Stromal cell of bone marrow (primary cell): ENCODE measurements at places on chromosomes 2 and 18.
A peak's percentile ranks its signal among the peaks of the same experiment; 100 is the strongest.

GRCh38 chr2:54262015-54262765, 6.2 kb upstream of the TSPYL6 start:
- DNase-seq = no peak

GRCh38 chr18:29164020-29164706, 987.2 kb upstream of the CDH2 start:
- peak; percentile 94 for DNase-seq

DNA sequence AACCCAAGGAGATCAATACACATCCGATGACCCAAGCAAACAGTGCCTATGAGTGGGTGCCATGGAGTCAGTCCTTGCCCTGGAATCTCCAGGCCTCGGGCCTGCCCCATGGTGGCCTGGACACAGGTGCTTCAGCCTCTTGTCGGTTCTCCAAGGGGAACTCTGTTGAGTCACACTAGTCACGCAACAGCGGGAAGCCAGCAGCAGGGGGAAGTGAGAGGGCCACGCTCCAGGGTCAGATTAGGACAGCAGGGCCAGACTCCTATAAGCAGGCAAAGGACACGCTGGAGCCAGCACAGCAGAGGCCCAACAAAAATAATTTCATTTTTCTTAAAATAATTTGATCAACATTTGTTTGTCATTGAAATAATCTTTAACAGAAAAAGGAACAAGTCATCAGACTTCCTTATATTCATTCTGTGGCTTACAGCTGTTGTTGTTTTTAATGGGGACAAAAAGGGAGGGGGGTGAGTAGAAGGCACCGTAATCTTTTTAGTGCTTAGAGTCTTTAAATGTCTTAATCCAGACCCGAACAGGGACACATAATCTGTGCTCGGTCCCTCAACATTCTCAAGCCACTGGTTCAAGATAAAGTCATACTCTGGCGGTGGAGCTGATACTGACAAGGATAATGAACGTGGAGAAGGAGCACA, 16.4 kb upstream of the ARMC9 start:
- DNase-seq = no peak

GRCh38 chr2:95306336-95306895, 9.3 kb downstream of the KCNIP3 start:
- DNase-seq = no peak

GRCh38 chr18:79855147-79855933, 57.6 kb downstream of the KCNG2 start:
- DNase-seq = no peak

DNA sequence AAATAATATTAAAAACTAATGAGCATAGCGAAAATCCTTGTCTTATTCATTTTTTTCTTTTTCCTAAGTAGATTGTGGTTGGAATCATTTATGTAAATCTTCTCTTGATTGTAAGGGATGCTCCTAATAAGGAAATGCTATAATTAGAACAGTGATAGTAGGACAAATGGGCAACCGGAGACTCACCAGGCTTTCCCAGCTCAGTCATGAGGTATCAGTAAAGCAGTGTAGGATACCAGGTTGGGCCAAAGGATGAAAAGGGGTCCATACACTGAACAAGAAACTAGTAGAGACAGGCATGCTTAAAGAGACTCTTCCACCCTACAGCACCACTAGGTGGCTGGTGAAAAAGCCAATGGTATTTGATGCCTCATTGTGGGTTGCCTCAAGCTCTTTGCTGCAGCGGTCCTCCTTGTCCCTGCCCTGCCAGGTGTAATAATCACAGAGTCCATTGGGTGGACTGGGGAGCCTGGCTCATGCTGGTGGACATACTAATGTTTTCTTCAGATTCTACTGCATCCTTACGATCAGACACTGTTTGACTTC, 71.4 kb upstream of the FAM98A start:
- no peak for DNase-seq

GRCh38 chr2:177193240-177193639, 19.4 kb upstream of the HNRNPA3 start:
- DNase-seq = no peak
